Stimulated activated CD8-positive, alpha-beta memory T cell treated with anti-CD3 and anti-CD28 coated beads, Interleukin-12 subunit alpha, Interleukin-12 subunit beta, amount 100 ng/mL, for 4 hours (primary cell): ENCODE measurements at places on chromosomes 6 and 20.

DNA sequence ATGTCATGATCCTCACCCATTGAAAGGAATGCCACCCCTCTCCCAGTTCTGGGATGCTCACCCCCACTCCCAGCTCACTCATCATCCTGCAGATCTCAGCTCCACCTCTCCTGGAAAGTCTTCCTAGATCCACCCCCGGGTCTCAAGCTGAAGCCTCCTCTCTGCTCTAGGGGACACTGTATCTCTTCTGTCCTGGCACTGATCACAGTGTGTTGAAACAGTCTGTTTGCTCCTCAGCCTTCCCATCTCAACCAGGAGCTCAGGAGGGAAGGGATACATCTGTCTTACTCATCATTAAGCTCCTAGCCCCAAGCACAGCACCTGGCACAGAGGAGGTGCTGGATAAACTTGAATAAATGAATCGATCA lies 80.1 kb downstream of the MRPL14 start:
- no peak for DNase-seq

DNA sequence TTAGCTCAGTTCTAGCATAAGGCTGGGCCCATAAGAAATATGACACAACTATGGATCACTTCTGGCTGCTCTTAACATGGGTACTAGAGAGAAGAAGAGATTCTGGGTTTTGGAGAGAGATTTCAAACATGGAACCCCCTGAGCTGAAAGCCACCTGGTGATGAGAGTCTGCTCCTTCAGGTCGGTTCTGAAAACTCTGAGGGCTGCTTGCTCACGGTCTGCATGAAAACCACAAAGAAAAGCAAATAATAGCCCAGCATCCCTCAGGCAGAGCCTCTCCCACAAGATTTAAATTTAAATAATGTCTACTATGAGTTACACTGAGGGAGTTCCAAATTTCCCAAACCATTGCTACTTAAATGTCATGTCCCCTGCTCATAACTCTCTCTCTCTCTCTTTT lies 301.5 kb downstream of the BMP7 start:
- DNase-seq, result no peak

DNA sequence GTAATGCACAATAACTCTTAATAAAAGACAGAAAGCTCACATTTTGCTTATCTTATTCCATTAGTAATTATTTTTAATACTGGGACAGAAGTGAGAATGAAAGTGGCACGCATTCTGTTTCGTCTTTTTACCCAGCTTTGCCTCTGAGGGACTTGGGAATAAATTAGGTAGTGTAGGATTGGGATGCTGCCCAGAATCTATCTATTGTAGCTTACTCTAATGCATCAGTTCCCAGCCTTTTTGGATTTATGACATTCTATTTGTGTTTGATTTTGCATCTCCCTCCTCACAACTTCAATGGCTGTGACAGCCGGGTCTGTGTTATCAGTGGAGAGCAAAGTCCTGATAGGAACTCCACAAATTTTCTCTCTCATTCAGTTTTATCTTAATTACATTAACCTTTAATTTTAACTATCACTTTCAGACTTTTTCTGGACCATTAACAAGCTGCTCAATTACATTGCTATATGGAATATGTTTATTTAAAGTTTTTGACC lies 62.9 kb upstream of the TULP4 start:
- DNase-seq, result no peak

DNA sequence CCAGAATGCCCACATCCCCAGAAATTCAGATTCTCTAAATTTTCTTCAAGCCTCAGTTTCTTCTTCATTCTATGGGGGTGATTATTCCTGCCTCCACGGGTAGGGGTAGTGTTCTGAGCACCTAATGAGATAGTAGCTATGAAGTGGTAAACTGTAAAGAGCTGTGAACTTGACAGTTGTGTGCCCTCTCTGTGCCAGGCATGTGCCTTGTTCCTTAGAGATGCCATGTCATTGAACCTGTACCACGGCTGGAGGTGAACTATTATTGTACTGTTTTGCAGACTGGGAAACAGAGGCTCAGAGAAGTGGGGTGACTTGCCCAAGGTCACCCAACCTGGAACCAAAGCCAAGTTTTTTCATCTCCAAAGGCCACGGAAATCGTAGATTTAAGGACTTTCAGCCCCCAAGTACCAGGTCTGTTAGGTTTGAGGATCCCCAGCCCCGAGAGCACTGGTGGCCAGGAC lies 67.7 kb upstream of the SIRPA start:
- no peak for DNase-seq

- peak; percentile 38 for DNase-seq
Measured at GRCh38 chr6:34391786-34392496, 528 bp downstream of the NUDT3 start.

GRCh38 chr6:133447924-133448323 lies 206.8 kb downstream of the EYA4 start:
- DNase-seq, result no peak

- DNase-seq, result no peak
Measured at GRCh38 chr6:87171938-87172633, 16.7 kb downstream of the ZNF292 start.

- DNase-seq, result no peak
Measured at GRCh38 chr20:52313341-52313963, 121.9 kb upstream of the ZFP64 start.

GRCh38 chr6:145736661-145737144 lies 1.4 kb upstream of the EPM2A start:
- no peak for DNase-seq

DNA sequence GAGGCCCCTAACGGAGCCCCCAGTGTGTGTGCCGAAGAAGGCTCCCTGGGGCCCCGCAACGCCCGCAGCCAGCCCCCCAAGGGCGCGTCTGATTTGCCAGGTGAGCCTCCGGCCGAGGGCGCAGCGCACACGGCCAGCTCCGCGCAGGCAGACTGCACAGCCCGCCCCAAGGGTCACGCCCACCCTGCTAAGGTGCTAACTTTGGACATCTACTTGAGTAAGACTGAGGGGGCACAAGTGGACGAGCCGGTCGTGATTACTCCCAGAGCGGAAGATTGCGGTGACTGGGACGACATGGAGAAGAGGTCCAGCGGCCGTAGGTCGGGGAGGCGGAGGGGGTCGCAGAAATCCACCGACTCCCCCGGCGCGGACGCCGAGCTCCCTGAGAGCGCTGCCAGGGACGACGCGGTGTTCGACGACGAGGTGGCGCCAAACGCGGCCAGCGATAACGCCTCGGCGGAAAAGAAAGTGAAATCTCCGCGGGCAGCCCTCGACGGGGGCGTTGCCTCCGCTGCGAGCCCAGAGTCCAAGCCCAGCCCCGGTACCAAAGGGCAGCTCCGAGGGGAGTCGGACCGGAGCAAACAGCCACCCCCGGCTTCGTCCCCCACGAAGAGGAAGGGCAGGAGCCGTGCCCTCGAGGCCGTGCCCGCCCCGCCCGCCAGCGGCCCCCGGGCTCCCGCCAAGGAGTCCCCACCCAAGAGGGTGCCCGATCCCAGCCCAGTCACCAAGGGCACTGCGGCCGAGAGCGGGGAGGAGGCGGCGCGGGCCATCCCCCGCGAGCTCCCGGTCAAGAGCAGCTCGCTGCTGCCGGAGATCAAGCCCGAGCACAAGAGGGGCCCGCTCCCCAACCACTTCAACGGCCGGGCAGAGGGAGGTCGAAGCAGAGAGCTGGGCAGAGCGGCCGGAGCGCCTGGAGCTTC lies 117.0 kb downstream of the RTN4IP1 start:
- DNase-seq, result peak; percentile 69

- DNase-seq, result no peak
Measured at GRCh38 chr6:6825193-6825784, 236.8 kb downstream of the LY86 start.

DNA sequence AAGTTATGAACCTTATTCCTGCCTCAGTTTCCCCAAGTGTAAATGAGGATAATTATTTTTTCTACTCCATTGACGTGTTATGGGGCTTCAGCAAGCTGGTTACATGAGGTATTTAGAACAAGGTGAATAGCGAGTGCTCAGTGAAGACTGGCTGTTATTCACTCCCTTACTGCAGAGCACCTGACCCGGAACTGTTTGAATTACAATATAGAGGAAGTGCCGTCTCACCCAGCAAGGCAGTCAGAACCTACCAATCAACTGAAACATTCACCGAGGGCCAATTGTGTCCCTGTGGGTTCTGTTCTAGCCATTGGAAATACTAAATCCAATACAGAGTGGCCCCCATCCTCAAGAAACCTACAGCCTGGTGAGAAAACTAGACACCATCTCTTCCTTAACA lies 216.9 kb downstream of the UST start:
- DNase-seq, result no peak

- no peak for DNase-seq
Measured at GRCh38 chr6:166621114-166621540, 5.9 kb downstream of the RPS6KA2 start.

DNA sequence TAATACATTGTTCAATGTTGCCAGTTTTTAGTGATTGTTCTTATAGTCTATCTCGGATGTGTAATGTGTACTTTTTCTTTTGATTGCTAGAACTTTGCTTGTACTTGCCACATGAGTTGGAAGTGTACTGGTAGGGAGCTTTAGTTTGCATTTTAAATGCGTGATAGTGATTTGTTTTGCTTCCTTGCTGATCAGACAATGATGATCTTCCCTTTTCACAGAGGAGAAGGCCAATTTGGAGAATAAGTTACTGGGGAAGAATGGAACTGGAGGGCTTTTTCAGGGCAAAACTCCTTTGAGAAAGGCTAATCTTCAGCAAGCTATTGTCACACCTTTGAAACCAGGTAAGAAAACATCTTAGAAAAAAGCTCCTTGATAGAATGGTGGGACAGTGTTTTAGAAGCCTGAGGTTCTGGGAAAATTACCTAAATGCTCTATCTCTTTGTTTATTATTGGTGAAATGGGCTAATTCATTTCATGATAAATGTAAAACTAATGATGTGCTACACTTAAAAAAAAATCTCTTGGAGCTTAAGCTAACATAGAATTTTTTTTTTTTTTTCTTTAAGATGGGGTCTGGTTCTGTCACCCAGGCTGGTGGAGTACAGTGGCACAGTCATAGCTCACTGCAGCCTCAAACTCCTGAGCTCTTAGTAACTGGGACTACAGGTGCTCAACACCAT lies 20.9 kb downstream of the TPX2 start:
- DNase-seq, result no peak

DNA sequence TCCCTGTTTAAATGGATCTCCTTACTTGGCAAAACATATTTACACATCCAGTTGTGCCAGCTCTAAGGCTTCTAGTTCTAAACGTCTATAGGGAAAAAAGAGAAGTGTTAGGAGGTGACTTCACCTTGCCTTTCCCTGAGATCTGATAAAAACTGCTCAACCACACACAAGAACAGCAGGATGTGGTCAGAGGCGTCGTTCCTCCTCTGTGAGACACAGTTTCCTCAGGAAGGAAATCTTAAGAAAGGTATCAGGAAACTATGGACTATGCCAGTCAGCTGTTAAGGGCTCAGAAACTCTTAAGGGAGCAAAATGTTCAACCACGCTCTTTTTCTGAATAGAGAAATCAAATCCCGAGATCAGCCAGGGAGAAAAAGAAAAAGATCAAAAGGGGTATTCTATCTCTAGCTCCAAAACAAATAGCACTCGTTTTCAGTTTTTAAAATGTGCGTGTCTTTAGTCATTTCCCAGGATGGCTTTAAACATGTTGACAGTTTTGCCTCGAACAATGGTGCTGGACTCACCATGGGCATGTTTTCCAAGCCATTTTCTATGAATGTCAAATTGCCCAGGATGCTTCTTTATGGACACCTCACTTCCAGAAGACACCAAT lies 154.5 kb downstream of the HACE1 start:
- DNase-seq, result no peak

GRCh38 chr6:167932468-167933276 lies 64.8 kb upstream of the KIF25 start:
- DNase-seq, result no peak

DNA sequence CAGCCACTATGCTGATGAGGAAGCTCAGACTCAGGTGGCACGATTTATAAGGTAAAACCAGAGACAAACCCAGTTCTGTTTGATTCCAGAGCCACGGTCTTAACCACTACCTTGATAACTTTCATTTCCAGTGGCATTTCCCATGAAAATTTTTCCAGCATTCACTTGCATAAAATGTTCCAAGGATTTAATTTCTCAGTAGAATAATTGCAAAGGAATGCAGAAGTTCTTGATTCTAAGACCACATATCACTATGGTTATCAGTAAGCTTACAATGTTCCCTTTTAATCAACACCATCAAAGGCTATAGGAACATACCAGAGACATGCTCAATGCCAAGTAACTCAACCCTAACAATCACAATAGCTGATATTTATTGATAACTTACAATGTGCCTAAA lies 306.0 kb upstream of the HS3ST5 start:
- no peak for DNase-seq

DNA sequence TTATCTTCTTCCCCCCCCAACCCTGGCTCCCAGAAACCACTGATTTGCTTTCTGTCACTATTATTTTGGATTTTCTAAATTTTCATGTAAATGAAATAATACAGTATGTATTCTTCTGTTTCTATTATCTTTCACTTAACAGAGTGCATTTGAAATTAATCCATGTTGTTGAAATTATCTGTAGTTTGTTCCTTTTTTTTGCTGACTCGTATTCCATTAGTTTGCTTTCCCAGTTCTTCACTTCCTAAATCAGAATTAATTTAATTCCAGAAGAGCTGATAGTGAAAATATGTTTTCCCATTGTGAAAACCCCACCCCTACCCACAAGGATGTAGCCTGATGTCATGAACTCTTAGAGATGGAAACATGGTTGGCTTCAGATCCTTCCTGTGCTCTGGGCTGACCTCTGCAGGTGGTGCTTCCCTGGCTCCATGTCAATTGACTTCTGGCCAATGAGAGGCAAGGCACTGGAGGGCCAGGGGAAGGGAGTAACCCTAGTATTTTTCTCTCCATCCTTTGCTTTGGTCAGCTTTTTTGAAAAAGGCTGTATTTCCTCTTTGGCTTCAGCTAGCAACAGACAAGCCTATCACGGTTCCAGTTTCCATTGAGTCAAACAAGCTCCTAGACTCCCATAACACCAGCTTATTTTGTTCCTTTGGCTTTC lies 244.4 kb upstream of the HSF2 start:
- DNase-seq, result no peak

DNA sequence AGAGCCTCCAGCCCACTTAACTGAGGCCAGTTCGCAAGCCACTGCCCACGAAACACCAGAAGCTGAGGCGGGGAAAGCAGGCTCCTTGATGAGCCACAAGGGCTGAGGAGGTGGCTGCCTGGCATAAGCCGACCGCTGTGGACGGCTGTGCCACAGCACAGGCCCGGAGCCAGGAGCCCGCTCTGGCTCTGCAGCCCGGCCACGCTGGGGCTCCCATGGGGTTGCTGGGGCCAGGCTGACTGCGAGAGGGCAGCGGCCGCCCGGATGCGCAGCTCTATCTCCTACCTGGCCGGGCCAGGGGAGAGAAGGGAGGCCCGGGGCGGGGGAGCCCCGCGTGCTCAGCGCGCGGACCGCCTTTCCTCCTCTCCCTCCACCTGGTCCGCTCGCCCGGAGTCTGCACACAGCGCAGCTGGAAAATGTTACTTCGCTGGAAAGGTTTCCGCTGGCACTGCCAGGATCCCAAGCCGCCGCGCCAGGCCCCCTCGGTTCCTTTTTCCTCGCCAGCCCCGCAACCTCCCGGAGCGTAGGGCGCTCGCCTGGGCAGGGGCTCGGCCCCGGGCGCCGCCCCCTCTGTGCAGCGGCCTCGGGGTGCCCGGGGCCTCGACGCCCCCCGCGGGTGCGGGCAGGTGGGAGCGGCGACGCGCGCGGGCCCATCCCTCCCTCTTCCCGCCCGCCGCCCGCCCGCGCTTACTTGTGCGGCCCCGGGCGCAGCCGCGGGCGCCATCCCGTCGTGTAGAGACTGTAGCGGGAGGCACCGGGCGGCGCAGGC lies 657 bp downstream of the EMILIN3 start:
- no peak for DNase-seq
